ENCODE measurements at places on chromosomes 6 and 20.

GRCh38 chr20:50713657-50714101 lies 17.7 kb upstream of the PARD6B start:
- DNase-seq = no peak

- DNase-seq = no peak
These were observed 12.0 kb upstream of the ANKRD60 start for GRCh38 chr20:58240471-58240870.

DNA sequence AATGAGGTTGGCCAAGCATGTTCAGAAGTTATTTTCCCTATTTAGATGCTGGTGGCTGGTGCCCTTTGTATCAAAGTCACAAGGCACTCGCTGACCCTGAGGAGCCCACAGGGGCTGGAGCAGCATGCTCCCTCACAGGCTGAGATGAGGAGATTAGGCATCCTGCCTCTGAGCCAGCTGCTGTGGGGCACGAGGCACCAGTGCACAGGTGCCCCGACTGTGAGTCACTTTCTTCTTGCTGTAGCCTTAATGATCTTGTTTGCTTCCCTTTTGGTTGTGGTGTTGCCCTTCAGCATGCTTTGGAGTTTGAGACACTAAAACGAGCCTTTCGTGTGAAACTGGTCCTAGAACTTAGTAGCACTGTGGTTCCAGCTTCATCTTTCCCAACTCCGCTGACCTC lies 4.3 kb downstream of the PSMG4 start:
- no peak for DNase-seq

DNA sequence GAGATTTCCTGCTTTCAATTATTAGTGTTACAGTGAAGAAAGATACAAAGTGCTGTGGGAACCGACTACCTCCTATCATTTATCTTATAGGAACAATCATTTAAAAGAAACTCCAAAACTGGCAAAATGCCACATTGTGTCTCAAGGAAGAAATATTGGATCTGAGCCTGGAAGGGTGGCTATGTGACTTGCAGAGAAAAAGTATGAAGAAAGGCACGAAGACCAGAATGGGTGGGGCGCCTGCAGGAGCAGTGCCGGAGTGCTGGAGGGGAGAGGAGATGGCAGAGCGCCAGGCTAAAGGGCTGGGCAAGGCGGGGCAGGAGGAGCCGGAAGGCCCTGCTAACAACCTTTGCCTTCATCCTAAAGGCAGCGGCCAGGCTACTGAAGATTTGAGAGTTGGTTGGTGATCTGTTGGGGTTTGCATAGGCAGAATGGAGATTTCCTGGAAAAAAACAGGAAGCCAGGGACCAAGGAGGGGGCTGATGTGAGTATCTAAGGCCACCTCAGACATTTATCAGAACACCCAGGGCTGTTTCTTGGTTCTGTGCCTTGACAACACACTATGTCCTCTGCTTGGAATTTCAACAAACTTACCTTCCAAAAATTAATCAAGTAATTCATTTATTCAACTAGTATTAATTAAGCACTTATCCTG lies 125.6 kb downstream of the MAFB start:
- DNase-seq = no peak

DNA sequence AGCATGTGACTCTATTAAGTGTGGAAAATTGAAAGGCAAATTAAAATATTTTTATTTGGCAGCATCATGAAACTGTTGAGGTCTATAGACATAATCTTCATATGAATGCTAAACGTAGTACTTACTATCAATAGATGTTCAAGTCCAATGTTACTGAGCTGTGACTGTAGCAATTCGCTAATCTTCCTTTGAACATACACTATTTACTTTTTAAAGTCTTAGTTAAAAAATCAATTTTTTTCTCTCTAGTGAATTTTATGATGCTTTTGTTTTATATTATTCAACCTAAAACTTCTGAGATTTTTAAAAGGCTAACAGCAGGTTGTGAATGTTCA lies 85.2 kb upstream of the ELOVL5 start:
- no peak for DNase-seq

DNA sequence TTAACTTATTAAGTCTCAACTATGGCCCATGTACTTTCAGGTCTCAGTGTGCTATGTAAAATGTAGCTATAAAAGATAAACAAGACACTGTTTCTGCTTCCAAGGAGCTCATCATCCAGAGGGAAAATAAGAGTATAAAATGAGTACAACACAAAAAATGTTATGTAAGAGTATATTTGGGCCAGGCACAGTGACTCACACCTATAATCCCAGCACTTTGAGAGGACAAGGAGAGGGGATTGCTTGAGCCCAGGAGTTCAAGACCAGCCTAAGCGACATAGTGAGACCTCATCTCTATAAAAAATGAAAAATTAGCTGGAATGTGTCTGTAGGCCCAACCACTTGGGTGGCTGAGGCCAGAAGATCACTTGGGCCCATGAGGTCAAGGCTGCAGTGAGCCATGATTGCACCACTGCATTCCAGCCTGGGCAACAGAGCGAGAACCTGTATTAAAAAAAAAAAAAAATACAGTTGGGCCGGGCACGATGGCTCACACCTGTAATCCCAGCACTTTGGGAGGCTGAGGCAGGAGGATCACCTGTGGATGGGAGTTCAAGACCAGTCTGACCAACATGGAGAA lies 124.0 kb downstream of the EDN1 start:
- no peak for DNase-seq

DNA sequence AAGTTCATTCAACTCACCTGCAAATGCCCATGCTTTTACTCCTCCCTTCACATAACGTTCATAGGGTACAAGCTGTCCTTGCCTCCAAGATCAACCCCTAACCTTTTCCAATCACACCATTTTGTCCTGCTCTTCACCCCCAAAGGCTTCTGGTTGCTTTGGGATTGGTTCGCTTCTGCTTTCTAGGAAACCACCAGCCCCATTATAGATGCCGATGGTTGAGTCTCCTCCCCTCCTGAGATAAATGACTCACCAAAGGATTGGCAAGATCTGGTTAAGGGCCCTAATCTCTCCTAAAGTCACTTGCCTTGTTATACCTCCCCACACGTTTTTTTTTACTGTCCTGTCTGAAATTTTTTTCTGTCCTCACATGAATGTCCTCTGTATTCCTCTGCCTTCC lies 311.4 kb downstream of the HACE1 start:
- no peak for DNase-seq

- DNase-seq = no peak
These were observed 459.8 kb upstream of the RUNX2 start for GRCh38 chr6:44868335-44868668.

DNA sequence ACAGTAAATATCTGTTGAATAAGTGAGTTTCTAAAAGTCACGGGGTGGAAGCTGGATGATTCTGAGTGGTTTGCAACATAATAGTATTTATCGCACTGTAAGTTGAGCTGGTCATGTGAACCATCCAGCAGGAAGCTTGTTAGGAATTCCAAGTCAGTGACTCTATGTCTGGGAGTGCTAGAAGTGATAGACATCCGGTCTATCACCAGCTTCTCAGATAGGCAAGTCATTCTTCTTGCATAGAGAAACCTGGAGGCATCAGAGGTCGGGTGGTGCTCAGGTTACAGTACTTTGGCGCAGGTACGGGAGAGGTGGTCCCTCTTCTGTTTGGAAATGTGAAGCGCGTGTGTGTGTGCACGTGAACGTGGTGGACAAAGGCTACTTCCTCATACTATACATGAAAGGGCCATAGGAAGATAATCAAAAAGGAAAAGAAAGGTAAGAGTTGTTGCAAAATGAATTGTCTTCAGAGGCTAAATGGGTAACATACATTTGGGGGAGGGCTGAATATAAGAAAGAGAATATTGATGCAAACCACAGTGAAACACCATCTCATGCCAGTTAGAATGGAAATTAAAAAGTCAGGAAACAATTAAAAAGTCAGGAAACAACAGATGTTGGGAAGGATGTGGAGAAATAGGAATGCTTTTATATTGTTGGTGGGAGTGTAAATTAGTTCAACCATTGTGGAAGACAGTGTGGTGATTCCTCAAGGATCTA lies 299.3 kb upstream of the ZFP64 start:
- DNase-seq = no peak

DNA sequence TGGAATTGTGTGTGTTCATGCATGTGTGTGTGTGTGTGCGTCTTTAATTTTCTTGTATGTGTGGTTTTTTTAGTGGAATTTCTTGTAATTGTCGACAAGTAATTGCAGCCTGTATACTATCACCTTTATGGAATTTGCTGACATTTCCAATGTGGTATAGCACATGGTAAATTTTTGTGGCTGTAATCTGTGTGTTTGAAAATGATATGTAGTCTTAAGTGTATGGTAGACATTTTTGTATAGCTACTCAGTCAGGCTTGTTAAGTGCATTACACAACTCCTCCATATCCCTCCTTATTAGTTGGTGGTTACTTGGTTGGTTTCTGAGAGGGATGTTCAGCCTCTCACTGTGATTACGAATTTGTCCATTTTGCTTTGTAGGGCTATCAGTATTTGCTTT lies 384.5 kb upstream of the HSF2 start:
- DNase-seq = no peak

- DNase-seq = peak; percentile 26
These were observed 26.8 kb downstream of the C6orf89 start for GRCh38 chr6:36912586-36912985.

GRCh38 chr20:45061244-45061643 lies 39.7 kb downstream of the KCNS1 start:
- DNase-seq = no peak

- DNase-seq = no peak
These were observed 125.4 kb downstream of the OPRM1 start for GRCh38 chr6:154164397-154164796.

DNA sequence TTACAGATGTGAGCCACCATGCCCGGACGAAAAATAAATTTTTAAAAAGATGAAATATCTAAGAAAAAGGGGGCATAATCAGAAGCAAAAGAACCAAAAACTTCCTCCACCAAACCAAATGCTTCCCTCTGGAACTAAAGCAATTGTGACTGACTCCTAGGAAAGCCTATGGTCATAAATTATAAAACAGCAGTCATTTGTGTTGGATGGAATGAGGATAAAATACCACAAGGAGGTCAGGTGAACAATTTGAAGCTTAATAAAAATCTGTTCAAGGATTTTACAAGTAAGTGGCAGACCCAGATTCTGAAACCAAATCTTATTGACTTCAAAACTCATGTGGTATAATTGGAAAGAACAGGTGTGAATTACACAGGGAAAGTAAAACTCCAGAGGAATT lies 114.5 kb downstream of the KIF13A start:
- DNase-seq = no peak

GRCh38 chr6:43060034-43060754 lies 763 bp downstream of the KLC4 start:
- DNase-seq = no peak
